ENCODE measurements at places on chromosomes 2 and 18. TPM values are rescaled to one million over a fixed set of nuclear protein-coding genes. Genes with fewer than 3 reads are reported as not detected.

The YIPF4 gene
- 18.7 TPM for total RNA-seq

The SCN9A gene
- total RNA-seq = 7.8 TPM

The SPP2 gene
- not detected for total RNA-seq

The ARHGAP15 gene
- 7.1 TPM for total RNA-seq

The BCL2 gene
- 34.7 TPM for total RNA-seq

DNA sequence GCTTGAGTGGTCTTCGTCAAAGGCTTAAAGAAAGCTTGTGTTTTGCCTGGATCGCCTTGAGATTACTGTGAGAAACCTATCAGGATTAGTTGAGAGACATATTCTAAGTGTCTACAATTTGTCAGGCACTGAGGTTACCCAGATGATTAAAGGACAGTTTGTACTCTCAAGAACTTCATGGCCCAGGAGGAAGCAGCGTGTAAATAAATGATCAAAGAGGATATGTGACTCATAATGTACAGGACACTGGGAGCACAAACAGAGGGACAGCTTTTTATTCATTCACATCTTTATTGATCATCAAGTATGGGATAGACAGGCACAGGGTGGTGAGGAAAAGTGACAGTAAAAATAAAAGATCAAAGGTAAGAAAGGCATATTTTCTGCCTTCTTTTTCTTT lies 152.6 kb upstream of the FSHR start:
- no peak overlapping the region for H3K4me3 ChIP-seq
- H3K36me3 ChIP-seq = no peaks in the 10 kb centered on the region
- H3K27ac ChIP-seq = no peak overlapping the region
- H3K27me3 ChIP-seq = no peaks in the 10 kb centered on the region
- no peaks in the 10 kb centered on the region for H3K4me1 ChIP-seq
- no peak for DNase-seq

DNA sequence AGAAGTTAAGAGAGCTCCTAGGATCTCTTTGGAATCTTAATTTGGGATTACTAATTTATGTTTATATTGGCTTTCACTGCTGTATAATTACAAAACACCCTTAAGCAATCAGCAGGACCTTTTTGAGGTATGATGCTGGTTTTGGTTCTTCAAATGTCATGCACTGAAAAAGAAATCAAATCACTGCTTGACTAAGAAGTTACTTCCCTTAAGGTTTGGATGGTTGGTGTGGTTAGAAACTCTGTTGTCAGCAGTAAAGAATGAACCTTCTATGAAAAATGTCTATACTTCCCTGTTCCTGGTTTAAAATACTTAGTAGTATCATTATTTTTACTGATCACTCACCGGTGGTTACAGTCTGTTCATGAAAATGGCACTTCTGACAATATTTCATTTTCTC lies 5.5 kb downstream of the COLEC12 start:
- DNase-seq = no peak
- no peaks in the 10 kb centered on the region for H3K27me3 ChIP-seq
- H3K4me3 ChIP-seq = no peak overlapping the region
- H3K4me1 ChIP-seq = peaks cover 84% of the 10 kb centered on the region
- H3K36me3 ChIP-seq = no peaks in the 10 kb centered on the region

DNA sequence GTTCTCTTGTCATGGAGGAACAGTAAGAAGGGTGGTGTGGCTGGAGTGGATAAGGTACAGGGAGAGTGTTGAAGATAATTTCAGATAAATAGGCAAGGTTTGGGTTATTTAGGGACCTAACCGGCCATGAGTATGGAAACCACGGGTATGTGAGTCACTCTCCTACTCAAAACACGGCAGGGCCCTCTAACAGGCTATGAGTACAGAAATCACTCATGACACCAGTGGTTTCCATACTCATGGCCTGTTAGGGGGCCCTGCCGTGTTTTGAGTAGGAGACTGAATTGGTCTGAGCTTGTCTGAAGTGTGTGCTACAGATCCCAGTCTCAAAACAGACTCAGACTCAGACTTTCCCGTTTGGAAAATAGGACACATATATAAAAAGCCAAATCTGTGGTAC lies 428.4 kb upstream of the HNMT start:
- no peak overlapping the region for H3K27ac ChIP-seq
- no peak for DNase-seq
- no peaks in the 10 kb centered on the region for H3K36me3 ChIP-seq
- H3K4me3 ChIP-seq = no peak overlapping the region
- no peaks in the 10 kb centered on the region for H3K4me1 ChIP-seq

DNA sequence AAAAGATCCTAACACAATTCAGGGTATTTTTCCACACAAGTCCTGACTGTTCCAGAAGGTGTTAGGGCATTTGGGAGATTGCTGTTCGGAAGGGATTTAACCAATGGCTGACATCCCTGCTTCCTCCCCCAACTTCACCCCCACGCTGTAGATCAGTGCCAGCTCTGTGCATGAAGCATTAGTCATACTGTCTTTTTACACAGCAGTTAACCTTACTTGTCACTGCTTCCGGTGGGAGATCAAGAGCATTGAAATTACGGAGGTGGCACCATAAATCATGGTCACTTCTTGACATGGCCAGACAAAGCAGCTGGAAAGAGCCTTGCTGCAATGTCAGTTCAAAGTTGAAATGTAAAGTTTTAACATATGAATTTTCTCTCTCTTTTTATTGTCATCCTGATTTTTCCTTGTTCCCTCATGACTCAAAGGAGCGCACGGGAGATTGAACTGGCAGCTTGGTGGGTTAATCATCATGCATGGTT lies 70.2 kb downstream of the HRH4 start:
- DNase-seq = peak; percentile 75
- no peak overlapping the region for H3K27ac ChIP-seq
- no peak overlapping the region for H3K4me3 ChIP-seq
- H3K27me3 ChIP-seq = no peaks in the 10 kb centered on the region
- H3K36me3 ChIP-seq = no peaks in the 10 kb centered on the region
- no peaks in the 10 kb centered on the region for H3K4me1 ChIP-seq

GRCh38 chr2:105398336-105399206 lies at the start of gene FHL2:
TSS of gene FHL2 (minus strand) at chr2:105399051. CDS start at chr2:105386516, 12,535 bp downstream.
- H3K36me3 ChIP-seq = no peaks in the 10 kb centered on the region
- H3K4me1 ChIP-seq = peaks cover 56% of the 10 kb centered on the region
- H3K27ac ChIP-seq = peak within 1 kb of the TSS; percentile 95
- H3K27me3 ChIP-seq = no peaks in the 10 kb centered on the region
- peak within 1 kb of the TSS; percentile 74 for H3K4me3 ChIP-seq

DNA sequence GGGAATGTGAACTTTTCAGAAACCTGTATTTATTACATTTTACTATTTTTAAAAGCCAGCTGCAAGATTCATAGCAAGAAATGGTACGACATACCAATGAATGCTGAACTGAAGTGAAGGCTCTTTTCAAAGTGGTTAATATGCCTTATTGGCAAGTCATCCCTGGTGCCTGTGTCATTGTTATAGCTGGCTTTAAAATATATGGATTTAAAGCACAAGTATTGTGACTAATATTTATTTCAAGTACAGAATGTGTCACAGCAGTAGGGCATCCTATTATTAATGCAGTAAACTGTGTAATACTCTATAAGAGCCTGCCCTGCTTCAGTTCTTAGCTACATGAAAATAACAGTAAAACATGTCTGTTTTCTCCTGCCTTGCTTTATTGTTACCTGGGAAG lies 10.8 kb downstream of the TSHZ1 start:
- H3K36me3 ChIP-seq = no peaks in the 10 kb centered on the region
- H3K27ac ChIP-seq = peak overlapping the region; percentile 20
- DNase-seq = no peak
- H3K27me3 ChIP-seq = no peaks in the 10 kb centered on the region
- H3K4me3 ChIP-seq = peak overlapping the region; percentile 18
- H3K4me1 ChIP-seq = peaks cover 54% of the 10 kb centered on the region

- no peaks in the 10 kb centered on the region for H3K36me3 ChIP-seq
- no peak overlapping the region for H3K27ac ChIP-seq
- H3K4me3 ChIP-seq = no peak overlapping the region
- H3K4me1 ChIP-seq = no peaks in the 10 kb centered on the region
- H3K27me3 ChIP-seq = no peaks in the 10 kb centered on the region
Observed at GRCh38 chr2:64823794-64824193, 165.4 kb upstream of the SLC1A4 start.

- H3K4me3 ChIP-seq = no peak overlapping the region
- H3K4me1 ChIP-seq = no peaks in the 10 kb centered on the region
- H3K36me3 ChIP-seq = no peaks in the 10 kb centered on the region
- no peak overlapping the region for H3K27ac ChIP-seq
Observed at GRCh38 chr2:177053716-177054115, 158.9 kb upstream of the HNRNPA3 start.

DNA sequence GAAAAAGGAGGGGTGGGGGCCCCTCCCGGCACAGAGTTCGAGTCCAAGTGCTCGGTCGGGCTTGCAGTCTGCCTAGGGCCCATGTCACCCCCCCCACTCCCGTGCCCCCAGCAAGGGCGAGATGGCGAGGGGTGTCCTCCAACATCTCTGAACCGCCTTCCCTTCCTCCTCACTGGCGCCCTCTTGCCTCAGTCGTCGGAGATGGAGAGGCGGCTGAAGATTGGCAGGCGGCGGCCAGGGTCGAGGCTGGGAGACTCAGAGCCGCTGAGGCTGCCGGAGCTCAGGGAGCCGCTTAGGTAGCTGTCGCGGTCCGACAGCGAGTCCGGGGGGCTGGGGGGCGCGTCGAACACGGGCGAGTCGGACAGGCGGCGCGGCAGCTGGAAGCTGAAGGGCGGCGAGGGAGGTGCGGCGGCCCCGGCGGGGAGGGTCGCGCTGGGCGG lies 2.3 kb downstream of the ZFP36L2 start:
- H3K27ac ChIP-seq = peak overlapping the region; percentile 97
- no peaks in the 10 kb centered on the region for H3K27me3 ChIP-seq
- peaks cover 54% of the 10 kb centered on the region for H3K4me1 ChIP-seq
- H3K36me3 ChIP-seq = peaks cover 34% of the 10 kb centered on the region

DNA sequence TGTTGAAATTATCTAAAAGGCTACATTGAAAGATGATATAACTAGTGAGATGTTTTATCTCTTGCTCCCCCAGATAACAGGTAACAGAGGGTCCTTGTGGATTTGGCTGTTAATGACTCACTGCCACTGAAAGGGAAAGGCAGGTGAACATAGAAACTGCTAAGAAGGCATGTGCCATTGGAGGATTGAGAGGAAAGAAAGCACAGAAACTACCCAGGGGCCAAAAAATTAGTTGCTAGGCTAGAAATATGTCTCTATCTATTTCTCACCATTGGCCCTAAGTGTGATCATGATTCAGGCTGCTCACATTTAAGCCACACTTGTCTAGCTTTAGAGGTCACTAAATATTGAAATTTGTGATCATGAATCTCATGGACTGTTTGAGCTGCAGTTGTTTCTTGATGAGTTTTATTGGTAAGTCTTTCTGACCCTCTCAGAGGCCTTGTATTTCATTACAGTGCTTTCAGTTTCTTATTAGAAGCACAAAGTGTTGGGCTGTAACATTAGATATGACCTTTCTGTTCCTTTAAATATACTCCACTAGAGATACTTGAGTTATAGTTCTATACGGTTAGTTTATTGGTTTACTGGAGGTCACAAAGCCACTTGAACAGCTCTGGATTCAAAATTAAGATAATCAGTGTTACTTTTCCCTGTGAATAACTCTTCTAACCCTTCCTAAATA lies 26.2 kb downstream of the NAB1 start:
- peaks cover 44% of the 10 kb centered on the region for H3K36me3 ChIP-seq
- DNase-seq = no peak
- no peak overlapping the region for H3K27ac ChIP-seq
- no peaks in the 10 kb centered on the region for H3K27me3 ChIP-seq
- H3K4me3 ChIP-seq = no peak overlapping the region
